SK-N-SH treated with all-trans-retinoic acid at 6 μM for 48 hours (cell line): ENCODE measurements at places on chromosomes 4 and X.

DNA sequence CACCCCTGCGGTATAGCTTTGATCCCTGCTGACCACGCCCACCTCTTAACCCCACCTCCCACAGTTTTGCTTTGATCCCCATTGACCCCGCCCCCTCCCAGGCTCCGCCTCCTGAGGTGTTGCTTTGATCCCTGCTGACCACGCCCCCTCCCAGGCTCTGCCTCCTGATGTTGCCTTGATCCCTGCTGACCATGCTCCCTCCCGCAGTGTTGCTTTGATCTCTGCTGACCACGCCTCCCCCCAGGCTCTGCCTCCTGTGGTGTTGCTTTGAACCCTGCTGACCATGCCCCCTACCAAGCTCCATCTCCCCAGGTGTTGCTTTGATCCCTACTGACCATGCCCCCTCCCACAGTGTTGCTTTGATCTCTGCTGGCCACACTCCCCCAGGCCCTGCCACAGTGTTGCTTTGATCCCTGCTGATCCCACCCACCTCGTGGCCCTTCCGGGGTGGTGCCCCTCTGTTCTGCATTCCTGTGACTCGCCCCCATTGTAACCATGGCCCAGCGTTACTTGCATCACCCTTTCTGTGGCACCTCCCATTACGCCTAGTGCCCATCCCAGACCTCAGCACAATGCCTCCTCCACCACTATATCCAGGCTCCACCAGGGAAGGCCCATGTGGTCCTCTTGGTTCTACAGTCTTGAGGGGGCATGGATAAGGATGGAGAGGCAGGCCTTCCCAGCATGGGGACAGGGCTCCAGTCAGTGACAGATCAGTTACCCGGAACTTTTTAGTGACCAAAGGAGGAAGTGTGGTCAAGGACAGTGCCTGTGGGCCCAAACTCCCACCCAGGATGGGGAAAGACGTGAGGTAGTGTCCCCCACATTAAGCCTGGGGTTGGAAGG, 70.8 kb downstream of the ADRA2C start:
- ATAC-seq, result no peak

DNA sequence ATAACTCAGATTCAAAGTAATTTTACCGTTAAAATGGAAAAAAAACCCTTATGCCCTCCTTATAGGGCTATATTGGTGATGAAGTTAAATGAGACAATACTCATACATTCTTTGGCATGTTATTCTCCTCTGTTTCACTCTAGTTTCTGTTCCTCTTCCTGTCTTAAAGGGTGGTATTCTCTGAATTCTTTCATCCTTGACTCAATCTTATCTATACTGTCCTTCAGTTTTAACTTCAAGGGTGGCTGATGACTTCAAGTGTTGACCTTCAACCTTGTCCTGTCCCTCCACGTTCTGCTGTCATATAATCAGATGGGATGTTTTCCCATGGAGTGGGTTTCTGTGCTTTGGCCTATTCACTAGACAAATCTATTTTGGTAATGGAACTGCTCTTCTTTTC, 44.0 kb downstream of the ZNF518B start:
- ATAC-seq, result no peak

- peak; percentile 84 for ATAC-seq
These were observed 1.2 kb downstream of the CD38 start for GRCh38 chr4:15779306-15779705.

DNA sequence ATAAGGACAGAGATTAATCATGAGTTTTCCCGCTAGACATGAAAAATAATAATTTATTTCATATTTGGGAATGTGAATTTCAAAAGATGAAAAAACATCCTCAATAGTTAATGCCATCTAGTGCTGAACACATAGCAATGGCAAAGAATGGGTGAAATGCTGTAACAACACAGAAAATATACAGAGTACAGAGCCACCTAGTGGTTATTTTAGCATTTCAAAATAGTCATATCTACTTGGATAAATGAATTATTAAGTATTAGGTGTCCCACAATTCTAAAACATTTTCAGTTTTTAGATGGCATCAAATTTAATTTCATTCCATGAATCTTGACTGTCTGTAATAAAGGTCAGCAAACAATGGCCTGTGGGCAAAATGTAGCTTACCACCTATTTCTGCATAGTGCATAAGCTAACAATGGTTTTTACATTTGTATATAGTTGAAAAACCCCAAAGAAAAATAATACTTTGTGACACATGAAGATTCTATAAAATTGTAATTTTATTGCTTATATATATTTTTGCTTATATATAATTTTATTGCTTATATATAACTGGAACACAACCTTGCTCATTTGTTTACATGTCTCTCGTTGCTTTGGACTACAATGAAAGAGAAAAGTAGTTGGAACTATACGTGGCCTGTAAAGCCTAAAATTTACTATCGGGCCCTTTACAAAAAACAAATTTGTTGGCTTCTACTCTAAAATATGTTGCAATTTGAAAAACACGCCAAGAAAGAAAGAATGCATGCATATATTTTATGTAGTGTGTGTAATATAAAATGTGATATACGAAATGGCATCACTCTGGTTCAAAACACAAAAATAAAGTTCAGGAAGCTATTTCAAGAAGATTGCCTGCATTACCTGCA, 99.1 kb upstream of the FAM47C start:
- ATAC-seq, result peak; percentile 94

DNA sequence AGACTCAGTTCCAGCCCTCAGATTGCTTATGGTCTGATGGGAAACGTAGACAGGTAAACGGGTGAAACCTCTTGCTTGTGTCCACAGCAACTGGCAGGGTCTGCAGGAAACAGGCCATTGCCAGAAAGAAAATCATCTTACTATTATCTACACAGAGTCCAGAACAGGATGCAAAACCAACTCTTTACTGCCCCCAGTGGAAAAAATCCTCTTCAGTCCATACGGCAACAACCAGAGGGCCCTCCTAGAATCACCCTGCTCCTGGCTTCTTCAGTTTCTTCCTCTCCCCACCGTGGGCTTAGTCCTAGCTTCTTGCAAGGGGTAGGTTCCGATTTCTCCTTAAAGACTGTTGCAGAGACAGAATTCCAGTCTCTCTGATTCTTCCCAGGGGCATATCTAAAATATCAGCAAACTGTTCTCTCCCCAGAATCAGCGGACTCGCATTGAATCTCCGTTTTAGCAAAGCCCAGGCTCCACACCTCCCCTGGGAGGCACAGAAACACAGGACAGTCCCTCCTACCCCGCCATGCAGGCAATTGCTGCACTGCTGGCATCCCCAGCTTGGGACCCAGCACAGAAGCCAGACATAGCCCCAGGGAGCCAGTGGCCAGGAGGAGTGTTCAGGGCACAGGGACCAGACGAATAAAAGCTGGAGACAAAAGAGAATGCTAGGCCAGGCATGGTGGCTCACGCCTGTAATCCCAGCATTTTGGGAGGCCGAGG, 41.0 kb upstream of the SH3RF1 start:
- ATAC-seq, result peak; percentile 87

- ATAC-seq, result peak; percentile 43
These were observed 921 bp upstream of the SETD7 start for GRCh38 chr4:139556724-139557555.

DNA sequence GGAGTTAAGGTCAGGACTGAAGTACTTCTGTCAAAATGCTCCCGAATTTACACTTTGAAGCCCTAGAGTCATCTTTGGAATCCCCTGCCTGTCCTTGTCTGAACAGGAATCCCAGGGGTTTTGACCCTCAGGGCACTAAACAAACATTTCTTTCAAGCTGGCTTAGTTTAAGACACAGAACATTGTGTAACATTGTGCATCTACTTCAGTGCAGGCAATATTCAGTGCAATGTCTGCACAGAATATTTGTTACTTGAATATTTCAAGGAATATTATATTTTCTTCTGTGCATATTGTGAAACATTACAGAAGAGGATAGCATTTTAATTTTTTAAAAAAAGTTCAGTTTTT, 763.4 kb downstream of the PCDH18 start:
- no peak for ATAC-seq

DNA sequence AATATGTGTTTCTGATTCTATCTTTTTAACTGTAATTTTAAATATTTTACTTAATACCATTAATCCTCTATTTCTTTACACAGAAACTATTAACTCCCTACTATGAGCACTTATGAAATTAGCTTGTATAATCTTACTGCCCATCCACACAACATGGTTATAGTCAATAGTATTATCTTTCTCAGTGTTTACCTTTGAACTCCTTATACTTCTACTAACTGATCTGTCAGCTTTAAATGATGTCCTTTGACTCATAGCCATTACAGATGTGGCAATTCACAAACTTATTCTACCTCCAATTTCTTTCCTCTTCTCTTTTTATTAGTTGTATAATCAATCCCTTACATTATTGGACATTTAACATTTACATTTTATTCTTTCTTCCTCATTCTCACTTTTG, 5.5 kb downstream of the SEC31A start:
- ATAC-seq, result no peak

DNA sequence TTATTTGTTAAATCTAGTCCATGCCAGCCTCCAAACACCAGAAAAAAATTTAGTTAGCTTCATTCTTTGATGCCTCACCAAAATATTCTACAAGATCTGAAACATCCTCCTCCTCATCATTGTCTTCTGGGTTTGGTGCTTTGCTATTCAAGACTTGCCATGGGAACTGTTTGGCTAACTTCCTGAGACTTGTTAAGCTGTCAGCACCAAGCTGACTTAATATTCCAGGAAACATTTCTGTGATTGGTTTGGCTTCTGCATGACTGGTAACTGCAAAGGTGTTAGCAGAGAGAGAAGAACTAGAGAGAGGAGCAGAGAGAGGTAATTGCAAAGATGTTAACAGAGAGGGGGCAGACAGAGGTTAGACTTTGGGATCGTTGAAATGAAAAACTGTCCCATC, 101.3 kb downstream of the PALLD start:
- peak; percentile 43; the same call in 2 of the 3 replicates for ATAC-seq

DNA sequence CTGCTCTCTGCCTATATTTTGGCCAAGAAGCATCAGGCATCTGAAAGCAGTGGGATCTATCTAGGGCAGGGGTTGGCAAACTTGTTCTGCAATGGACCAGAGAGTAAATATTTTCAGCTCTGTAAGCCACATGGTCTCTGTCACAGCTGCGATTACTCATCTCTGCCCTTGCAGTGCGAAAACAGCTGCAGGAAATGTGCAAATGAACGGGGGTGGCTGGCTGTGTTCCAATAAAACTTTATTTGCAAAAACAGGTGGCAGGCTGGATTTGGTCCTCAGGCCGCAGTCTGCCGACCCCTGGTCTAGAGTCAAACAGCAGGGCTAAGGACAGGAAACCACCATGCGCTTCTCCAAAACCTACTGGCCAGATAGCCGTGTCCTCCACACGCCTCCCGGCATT, 48.6 kb downstream of the ACOX3 start:
- no peak for ATAC-seq

GRCh38 chrX:46278572-46278971, 266.6 kb downstream of the ZNF674 start:
- ATAC-seq, result no peak

DNA sequence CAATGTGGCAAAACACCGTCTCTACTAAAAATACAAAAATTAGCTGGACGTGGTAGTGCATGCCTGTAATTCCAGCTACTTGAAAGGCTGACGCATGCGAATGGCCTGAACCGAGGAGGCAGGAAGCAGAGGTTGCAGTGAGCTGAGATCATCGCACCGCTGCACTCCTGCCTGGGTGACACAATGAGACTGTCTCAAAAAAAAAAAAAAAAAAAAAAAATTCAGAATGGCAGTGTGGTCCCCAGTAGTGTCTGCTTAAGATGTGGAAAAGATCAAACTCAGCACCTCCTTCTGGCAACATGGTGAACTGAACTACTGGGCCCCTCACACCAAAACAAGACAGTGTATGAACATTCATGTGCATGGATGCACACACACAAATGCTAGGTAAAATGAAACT, 32.2 kb downstream of the SMS start:
- ATAC-seq, result peak; percentile 86

DNA sequence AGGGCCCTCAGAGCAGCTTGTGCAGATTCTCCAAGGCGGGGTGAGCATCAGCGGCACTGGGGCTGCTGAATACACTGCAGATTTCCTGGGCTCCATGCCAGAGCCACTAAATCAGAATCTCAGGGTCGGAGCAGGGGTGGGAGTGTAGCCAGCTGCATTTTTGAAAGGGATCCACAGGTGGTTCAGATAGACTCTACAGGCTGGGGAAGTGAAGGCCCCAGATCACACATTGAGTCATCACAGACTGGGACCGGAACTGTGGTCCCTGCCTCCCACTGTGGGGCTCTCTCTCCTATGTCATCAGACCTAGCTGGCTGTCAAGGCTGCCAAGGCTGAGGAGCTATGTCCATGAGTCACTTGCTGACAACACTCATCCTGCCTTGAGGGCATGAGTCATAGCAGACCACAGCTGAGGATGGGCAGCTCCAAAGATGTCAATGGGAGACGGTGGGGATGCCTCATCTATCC, 162.3 kb upstream of the MAMLD1 start:
- peak; percentile 93 for ATAC-seq

DNA sequence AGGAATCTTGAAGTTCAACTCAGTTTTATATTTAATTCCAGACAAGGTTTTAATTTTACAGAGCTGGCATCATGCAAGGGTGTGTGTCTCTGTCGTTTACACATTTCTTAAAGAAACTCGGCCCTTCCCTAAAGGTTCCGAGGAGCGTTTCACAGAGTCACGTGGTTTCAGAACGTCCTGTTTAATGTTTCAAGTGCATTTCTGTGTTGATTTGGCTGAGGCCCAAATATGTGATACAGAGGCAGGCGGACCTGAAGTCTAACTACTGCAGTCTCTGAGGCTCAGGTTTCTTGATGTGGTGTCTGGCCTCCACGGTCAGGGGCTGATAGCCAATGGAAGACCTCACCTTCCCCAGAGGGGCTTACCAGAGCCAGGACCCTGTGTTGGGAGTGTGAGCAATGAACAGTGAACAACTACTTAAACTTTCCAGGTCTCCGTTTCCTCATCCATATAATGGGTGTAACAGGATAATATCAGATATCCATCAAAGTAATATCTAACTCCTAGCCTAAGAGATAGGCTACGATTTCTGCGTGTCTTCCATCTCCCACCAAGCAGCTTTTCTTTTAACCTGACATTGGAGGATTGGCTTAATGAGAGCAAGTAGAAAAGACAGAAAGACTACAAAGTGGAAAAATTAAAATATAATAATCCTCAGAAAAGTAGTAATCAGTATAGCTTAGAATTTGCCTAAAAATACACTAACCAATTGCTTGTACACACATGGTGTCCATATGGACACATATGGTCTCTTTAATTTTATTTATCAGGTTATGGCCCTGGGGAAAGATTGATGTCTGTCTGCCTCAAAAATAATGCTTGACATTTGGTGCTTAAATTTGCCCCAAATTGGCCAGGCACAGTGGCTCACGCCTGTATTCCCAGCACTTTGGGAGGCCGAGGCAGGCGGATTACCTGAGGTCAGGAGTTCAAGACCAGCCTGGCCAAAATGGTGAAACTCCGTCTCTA, 50.0 kb upstream of the TRIM2 start:
- peak; percentile 74 for ATAC-seq

DNA sequence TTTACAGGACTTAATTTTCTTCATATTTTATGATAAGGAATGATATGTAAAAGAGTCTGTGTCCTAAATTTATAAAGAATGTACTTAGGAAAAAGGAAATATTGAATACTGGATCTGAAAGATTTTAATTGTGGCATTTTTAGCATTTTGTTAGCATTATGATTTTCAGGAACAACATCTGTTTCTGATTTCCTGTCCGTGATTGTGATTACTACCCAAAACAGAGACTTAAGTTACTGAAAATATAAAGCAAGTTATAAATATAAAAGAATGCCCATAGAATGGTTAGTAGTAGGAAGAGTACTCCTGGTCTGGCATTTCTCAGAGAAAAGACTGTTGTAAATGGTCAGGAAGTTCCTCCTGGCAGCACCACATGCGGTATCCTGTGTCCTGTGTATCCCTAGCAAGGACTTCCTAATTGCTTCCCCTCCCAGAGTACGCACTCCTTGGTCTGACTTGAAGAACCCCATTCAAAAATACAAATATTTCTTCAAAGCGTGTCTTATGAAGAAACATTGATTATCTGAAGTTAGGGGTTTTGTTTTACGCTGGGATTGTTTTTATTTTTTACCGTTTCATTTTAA, 88.9 kb downstream of the RS1 start:
- ATAC-seq, result peak; percentile 88
